ENCODE measurements at places on chromosomes 4 and X. TPM values are rescaled to one million over a fixed set of nuclear protein-coding genes. Genes with fewer than 3 reads are reported as not detected.

SLC2A9 gene
- 10.7 TPM for total RNA-seq

NOX1 gene
- not detected for total RNA-seq

RHOXF2B gene
- total RNA-seq: not detected

GRCh38 chr4:184163813-184164212, 53.9 kb downstream of the ENPP6 start:
- DNase-seq: no peak

DNA sequence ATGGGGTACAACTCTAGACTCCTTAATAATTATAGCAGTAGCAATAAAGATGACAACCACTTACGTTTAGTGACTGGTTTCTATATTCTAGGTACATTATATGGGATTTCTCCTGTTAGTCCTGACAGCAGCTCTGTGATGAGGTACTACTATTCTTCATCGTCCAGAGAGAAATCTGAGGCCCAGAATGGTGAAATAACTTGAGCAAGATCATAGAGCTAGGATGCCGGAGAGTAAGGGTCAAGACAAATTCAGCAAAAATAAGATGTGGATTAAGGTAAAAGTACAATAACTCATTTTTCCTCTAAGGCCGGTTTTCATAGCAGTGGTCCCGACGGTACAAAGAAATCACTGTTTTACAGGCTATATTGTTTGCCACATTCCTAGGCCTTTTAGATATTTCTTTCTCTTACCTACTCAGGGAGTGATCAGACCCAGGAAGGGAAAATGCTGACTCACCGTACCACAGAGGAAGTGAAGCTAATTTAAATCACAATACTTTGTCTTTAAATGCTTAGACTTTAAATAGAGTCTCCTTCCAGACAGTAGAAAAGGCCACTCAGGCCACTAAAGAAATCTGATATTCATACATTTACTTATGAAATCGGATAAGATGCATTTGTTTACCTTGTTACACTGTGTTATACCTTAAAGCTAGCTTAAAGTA, 2023.0 kb upstream of the AGA start:
- DNase-seq: no peak

- DNase-seq: no peak
Measured at GRCh38 chr4:118921786-118922185, 33.1 kb downstream of the SYNPO2 start.
